Chondrocyte (in vitro differentiated cells): ENCODE measurements at places on chromosomes 3 and 15. TPM values are rescaled to one million over a fixed set of nuclear protein-coding genes. Genes with fewer than 3 reads are reported as not detected.

HDGFL3 gene
- 84.3 to 93.1 TPM (median 92.2 TPM) in 3 replicates for total RNA-seq

DNA sequence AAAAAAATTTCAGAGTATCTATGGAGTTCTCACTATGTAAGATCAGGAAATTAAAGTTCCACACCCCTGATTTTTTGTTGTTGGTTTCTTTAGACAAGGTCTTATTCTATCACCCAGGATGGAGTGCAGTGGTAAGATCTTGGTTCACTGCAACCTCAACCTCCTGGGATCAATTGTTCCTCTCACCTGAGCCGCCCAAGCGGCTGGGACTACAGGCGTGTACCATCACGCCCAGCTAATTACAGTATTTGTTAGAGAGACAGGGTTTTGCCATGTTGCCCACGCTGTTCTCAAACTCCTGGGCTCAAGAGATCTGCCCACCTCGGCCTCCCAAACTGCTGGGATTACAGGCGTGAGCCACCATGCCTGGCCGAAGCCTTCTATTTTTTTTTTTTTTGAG, 12.4 kb downstream of the QRICH1 start:
- peak; percentile 46 for DNase-seq
- no peak overlapping the region for H3K4me3 ChIP-seq
- no peaks in the 10 kb centered on the region for H3K4me1 ChIP-seq
- no peak overlapping the region for H3K27ac ChIP-seq
- H3K36me3 ChIP-seq: peaks cover 10% of the 10 kb centered on the region
- no peaks in the 10 kb centered on the region for H3K27me3 ChIP-seq

- no peak overlapping the region for H3K27ac ChIP-seq
- DNase-seq: no peak
- H3K4me3 ChIP-seq: no peak overlapping the region
- no peaks in the 10 kb centered on the region for H3K36me3 ChIP-seq
- H3K27me3 ChIP-seq: no peaks in the 10 kb centered on the region
Observed at GRCh38 chr3:168859143-168859542, 763.4 kb upstream of the GOLIM4 start.

REC114 gene
- total RNA-seq: not detected in 3 replicates

DNA sequence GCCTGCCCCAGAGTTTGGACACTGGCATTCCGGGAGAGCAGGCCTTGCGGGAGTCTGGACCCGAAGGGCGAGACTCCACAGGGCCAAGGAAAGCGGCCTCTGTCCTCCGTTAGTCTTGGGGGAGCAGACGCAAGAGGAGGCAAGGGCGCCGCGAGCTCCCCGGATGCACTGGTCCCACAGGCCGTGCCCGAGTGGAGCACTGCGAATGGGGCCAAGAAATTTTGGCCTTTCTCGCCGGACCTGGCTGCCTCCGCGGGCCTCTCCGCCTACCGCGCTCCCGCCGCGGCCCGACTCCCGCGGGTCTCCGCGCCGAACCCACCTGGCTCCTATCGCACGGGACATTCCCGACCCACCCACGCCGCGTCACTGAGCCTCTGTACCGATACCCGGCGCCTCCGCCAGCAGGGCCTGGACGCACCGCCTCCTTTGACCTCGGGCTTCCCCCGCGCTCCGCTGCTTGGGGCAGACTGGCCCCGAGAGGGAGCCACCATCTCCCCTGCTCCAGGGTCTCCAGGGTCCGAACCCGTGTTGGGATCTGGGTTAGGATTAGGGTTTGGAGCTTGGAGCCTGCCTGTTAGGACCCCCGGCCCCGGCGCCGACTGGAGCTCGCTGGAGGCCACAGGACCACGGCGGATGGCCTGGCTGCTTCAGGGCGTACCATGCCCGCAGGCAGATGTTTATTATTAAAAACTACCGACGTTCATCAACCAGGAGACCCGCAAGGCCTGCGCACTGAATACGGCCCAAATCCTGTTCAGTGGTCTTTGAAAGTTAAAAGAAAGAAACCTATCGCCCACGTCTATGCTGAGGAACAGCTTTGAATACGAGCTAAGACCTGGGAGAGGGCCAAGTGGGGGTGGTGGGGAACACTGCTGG, 11.7 kb downstream of the SHOX2 start:
- H3K36me3 ChIP-seq: peaks cover 3% of the 10 kb centered on the region
- H3K27me3 ChIP-seq: peaks cover 84% of the 10 kb centered on the region
- DNase-seq: peak; percentile 82
- peaks cover 10% of the 10 kb centered on the region for H3K4me1 ChIP-seq

DNA sequence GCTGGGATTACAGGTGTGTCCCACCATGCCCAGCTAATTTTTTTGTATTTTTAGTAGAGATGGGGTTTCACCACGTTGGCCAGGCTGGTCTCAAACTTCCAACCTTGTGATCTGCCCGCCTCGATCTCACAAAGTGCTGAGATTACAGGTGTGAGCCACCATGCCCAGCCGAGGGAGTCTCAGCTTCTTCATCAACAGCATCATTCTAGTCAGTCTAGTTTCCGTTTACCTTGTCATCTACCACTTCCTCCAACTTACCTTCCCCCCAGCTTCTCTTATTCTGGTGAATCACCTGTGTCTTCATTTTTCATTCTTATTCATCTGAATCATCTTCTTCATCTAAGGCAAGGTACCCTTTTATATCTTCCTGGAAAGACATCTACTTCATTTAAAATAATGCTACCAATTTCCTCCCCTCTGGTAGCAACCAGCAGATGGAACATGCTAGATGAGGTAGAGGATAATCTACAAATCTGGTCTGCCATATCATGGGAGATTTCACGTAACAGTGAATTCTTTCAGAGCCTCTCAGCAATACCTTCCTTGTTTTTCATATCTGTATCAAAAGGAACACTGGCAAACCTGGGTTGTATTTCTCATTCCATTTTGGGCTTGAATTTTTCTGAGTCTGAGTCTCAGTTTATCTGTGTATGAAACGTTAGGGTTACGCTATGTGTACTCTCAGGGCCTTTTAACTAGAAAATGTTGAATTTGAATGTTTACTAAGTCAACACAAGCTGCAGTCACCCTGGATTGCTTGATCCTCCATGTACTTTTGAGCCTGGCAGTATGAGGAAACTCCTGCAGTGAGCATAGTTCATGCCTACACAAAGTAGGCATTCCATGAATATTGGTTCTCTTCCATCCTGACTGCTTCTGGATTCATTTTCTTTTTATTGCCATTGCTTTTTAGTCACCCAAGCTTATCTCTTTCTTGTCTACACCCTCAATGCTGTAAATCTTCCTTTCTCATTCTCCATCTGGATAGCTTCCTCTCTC, 16.8 kb downstream of the LPP start:
- peaks cover 38% of the 10 kb centered on the region for H3K4me1 ChIP-seq
- no peak overlapping the region for H3K4me3 ChIP-seq
- DNase-seq: no peak
- no peaks in the 10 kb centered on the region for H3K27me3 ChIP-seq

C3orf62 gene
- total RNA-seq: 4.6 to 7.3 TPM (median 6.9 TPM) in 3 replicates

DNA sequence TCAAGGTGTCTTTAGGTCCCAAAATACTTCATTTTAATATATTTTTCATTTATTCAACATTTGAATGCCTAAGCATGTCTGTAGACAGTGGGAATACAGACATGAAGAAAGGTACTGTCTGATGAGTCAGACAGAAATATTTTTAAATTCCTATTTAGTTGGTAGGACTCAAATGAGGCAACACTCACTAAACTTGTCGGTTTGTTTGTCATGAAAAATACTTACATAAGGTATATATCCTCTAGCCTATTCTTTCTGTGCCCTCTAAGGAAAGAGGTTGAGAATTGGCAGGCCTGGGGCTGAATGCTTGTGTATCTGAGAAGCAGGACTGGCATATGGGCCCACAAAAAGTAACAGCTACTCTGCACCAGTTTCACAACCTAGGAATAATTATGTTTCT, 423.6 kb upstream of the MDFIC2 start:
- H3K27me3 ChIP-seq: no peaks in the 10 kb centered on the region
- no peaks in the 10 kb centered on the region for H3K36me3 ChIP-seq
- DNase-seq: no peak
- H3K4me3 ChIP-seq: no peak overlapping the region
- peak overlapping the region; percentile 77 for H3K27ac ChIP-seq
